ENCODE measurements at places on chromosomes 16 and 17.

DNA sequence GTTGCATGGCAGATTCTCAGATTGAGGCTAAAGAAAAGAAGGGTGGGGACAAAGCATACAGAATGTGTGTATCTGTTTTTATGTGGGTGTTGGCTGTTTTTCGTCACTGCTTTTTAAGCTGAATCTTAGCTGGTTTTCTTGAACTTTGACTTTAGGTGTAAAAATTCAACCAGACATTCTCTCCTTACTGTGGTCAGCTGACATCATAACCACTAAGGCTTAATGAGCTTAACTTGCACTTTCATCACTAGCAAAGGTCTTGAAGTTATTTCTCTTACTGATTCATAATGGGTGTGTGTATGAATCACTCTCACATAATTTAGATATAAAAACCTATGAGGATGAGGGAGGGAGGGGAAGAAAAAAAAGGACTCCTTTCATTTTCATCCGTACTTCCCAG is 4.0 kb upstream of the CDC6 start:
- DNase-seq = peak; percentile 50

DNA sequence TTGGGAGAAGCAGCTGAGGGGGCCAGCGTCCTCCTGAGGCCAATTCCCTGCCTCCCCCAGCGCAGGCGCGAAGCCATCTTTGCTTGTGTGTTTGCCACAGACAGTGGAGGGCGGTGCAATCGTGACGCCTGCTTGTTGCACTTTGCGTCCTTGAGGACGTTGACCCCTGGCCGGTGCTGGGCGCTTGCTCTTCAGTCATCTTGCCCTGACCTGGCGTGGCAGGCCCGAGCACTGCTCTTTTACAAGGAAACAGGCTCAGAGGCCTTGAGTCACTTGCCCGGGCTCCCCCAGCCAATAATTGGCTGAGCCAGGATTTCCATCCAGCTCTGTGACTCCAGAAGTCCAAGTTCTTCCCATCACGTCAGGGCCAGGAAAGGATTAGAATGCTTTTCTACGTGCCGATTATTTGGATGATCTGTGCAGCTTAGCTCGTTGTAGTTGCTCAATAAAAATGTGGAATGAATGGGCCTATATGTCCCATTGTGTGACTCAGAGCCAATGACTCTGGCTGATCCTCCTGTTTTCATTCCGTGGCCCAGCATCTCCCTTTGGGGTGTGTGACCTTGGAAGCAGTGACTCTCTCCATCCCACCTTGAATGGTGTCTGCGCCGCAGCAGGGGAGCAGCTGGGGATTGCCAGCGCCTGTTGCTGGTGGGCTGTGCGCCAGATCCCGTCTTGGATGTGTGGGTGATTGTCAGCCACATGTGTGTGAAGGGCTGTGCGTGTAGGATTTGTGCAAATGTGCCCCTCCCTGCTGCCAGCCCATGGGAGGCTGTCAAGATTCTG is 214.1 kb downstream of the SEC14L1 start:
- no peak for DNase-seq

DNA sequence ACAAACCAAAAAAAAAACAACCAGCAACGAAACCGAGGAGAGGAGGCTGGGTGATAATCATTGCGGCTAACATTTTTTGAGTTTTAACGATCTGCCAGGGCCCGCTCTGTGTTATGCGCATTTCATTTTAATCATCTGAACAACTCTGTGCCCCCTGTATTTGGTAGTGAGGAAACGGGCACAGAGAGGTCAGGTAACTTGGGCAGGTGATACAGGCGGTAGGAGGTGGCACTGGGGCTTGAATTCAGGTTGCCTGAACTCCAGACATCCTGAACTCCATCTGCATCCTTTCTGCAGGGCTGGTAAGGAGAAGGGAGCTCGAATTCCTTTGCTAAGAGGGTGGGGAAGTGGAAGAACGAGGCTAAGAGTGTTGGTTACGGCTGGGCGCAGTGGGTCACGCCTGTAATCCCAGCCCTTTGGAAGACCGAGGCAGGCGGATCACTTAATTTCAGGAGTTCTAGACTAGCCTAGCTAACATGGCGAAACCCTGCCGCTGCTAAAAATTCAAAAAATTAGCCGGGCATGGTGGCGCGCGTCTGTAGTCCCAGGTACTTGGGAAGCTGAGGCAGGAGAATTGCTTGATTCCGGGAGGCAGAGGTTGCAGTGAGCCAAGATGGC is 1.1 kb downstream of the CLUAP1 start:
- no peak for DNase-seq

GRCh38 chr17:13485327-13485726 is 116.4 kb downstream of the HS3ST3A1 start:
- no peak for DNase-seq

GRCh38 chr17:692116-692515 is 22.5 kb downstream of the VPS53 start:
- no peak for DNase-seq

GRCh38 chr17:48760411-48760810 is 31.9 kb upstream of the HOXB13 start:
- DNase-seq = no peak

GRCh38 chr17:44568945-44569858 is 11.9 kb downstream of the FZD2 start:
- DNase-seq = no peak

Data from CD4-positive, alpha-beta T cell treated with Interleukin-12 subunit alpha and Interleukin-12 subunit beta, for 1 hour (primary cell).